Epithelial cell of prostate (primary cell): ENCODE measurements at places on chromosomes 1 and 21.

GRCh38 chr1:14236097-14236496 is 362.4 kb upstream of the KAZN start:
- DNase-seq, result no peak

DNA sequence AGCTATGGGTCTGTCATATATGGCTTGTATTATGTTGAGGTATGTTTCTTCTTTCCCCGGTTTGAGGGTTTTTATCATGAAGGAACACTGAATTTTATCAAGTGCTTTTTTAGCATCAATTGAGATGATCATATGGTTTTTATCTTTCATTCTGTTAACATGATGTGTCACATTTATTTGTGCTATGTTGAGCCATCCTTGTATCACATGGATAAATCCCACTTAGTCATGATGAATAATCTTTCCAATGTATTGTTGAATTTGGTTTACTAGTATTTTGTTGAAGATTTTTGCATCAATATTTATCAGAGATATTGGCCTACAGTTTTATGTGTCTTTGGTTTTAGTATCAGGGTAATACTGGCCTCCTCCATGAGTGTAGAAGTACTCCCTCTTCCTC is 61.7 kb downstream of the GPR137B start:
- DNase-seq, result no peak

GRCh38 chr1:235025422-235025984 is 103.1 kb downstream of the TOMM20 start:
- no peak for DNase-seq

GRCh38 chr1:110676970-110677369 is 2.2 kb upstream of the KCNA3 start:
- no peak for DNase-seq

- DNase-seq, result no peak
Observed at GRCh38 chr1:98653123-98653522, 8.4 kb upstream of the SNX7 start.

GRCh38 chr1:186680245-186681061 is at the start of gene PTGS2:
Gene PTGS2, minus strand, starts transcription at chr1:186680423. Its CDS starts 133 bp downstream, at chr1:186680290.
- peak; percentile 92 for DNase-seq

GRCh38 chr1:93061895-93062792 is 16.9 kb upstream of the MTF2 start:
- DNase-seq, result no peak

DNA sequence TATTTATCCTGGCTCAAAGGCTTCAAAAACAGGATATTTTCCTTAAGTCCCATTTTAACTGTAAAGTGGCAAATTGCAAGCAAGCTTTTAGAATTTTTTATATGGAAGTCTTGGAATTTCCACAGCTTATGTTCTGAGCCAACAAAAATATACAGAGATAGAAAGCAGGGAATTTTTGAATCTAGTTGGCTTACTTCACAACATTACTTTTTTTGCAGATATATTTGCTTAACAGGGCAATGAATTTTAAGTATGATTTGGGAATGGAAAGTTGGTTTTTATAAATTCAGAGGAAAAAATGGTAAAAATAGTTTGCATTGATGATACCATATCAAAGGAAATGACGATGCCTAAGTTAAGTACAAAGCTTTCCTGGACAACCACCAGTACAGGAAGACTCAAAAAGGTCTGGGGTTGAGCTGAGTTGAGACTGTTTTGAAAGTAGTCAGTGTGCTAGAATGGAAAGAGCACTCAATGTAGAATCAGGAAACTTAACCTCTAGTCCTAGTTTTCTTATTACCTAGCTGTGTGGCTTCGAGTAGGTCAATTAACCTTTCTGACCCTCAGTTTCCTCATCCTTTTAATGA is 11.0 kb upstream of the VCAM1 start:
- DNase-seq, result no peak

GRCh38 chr1:218367118-218367517 is 22.0 kb downstream of the TGFB2 start:
- DNase-seq, result no peak

GRCh38 chr1:195173753-195174152 is 1434.5 kb downstream of the KCNT2 start:
- DNase-seq, result no peak

GRCh38 chr1:164054331-164054730 is 504.7 kb upstream of the PBX1 start:
- DNase-seq, result no peak

DNA sequence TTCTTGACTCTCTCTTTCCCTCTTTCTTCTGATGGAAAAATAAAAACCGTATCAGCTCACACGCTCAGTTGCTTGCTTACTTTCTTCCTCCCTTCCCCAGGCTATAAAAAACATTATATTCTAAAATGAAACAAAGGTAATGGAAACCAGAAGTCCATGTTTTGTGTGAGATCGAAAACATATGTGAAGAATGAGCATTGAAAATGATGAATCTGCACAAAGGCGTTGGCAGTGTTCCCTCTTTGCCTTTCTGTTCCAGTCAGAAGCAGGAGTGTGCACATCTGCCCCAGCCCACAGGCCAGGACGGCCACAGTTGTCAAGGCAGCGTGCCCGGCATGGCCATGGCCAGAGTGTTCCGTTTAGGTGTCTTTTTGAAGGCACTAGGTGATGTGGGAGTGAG is 185.3 kb upstream of the USP24 start:
- DNase-seq, result no peak
